Stimulated activated CD4-positive, alpha-beta T cell treated with anti-CD3 and anti-CD28 coated beads, Interleukin-1b, Interleukin-23, amount 100 ng/mL, for 1 hour (primary cell): ENCODE measurements at places on chromosomes 6 and 20.

DNA sequence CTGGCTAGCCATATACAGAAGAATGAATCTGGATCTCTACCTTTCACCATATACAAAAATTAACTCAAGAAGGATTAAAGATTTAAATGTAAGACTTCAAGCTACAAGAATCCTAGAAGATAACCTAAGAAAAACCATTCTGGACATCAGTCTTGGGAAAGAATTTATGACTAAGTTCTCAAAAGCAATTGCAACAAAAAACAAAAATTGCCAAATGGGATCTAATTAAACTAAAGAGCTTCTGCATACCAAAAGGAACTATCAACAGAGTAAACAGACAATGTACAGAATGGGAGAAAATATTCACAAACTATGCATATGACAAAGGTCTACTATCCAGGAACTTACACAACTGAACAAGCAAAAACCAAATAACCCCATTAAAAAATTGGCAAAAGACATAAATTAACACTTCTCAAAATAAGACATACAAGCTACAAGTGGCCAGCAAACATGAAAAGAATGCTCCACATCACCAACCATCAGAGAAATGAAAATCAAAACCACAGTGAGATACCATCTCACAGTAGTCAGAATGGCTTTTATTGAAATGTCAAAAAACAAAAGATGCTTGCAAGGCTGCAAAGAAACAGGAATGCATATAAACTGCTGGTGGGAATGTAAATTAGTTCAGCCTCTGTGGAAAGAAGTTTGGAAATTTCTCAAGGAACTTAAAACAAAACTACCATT is 66.8 kb upstream of the RSPO3 start:
- DNase-seq = no peak

DNA sequence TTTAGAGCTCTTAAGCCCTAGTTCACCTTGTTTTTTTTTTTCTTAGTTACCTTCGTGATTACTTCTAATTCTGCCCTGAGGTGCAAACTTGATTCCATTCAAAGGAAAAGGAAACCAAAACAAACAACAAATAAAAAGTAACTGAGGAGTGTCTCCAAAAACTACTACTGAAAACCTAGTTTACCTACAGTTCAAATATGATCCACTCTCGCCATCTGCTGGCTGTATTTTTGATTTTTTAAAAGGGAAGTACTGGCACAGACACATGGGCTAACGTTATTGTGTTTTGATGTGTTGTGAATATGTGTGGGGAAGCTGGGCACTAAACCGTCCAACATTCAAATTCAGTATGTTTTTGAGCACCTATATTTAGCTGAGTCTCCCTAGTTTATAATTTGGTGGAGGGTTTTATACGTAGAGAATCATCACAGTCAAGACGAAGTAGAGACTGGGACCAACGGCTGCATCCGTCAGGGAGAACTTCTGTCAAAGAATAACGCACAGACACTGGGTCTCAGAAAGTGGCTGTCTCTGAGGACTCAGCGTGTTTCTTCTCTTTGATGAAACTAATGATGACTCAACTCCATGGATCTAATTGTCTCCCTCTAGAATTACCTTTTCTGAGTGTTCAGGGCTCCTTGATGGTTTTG is 373.5 kb upstream of the BTBD3 start:
- no peak for DNase-seq

- no peak for DNase-seq
Measured at GRCh38 chr6:43944908-43945767, 175.1 kb downstream of the VEGFA start.

DNA sequence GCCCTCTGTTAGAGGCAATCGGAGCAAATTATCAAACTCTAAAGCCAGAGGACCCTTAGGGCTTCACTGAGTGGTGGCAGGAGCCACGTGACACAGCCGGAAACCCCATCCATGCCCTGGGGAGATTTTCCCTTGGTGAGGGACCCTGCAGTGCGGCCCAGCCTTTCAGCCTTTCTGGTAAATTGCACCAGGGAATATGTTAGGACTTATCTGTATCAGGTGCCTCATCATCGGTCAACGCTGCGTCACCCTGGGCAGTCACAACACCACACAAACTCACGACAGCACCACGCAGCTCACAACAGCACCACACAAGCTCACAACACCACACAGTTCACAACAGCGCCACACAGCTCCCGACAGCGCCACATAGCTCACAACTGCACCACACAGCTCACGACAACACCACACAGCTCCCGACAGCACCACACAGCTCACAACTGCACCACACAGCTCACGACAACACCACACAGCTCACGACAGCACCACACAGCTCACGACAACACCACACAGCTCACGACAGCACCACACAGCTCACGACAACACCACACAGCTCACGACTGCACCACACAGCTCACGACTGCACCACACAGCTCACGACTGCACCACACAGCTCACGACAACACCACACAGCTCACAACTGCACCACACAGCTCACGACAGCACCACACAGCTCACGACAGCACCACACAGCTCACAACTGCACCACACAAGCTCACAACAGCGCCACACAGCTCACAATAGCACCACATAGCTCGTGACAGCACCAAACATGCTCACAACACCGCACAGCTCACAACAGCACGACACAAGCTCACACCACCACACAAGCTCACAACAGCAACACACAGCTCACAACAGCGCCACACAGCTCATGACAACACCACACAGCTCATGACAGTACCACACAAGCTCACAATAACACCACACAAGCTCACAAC is 199.0 kb downstream of the DLL1 start:
- no peak for DNase-seq

DNA sequence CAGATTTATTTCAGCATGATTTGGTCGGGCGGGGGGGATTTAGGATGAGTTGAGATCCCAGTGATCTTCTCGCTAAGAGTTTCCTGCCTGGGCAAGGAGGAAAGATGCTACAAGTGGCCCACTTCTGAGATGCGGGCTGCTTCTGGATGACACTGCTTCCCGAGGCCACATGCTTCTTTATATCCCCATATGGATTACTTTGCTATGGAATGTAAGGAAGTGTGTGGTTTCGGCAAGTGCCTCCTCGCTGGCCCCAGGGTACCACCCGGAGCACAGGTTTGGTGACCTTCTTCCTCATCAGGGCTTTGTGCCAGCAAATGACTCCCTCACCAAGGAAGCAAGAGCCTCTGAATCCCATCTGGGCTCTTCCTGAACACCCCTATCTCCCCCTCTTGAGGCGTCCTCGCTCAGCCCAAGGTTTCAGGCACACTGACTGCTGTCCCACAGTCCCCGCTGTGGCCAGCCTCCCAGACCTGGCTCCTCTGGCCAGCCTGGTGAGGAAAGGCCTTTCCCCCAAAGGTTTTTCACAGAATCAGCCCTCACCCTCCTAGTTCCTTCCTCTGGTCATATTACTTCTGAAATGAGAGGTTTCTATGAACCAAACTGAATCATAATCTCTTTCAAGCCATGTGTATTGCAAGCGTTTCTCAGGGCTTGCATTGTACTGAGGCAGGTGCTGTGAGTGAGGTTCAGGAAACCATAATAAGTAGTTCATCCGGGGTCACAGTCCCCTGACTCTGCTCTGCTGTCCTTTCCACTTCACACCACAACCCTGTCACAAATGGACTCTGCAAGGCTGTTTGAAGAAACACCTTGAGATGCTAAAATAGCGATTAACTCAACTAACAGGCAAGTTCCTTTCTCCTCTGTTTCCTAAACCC is 41.7 kb upstream of the IL17A start:
- no peak for DNase-seq
